NCI-H82 (cell line): ENCODE measurements at places on chromosomes 13 and 19.

DNA sequence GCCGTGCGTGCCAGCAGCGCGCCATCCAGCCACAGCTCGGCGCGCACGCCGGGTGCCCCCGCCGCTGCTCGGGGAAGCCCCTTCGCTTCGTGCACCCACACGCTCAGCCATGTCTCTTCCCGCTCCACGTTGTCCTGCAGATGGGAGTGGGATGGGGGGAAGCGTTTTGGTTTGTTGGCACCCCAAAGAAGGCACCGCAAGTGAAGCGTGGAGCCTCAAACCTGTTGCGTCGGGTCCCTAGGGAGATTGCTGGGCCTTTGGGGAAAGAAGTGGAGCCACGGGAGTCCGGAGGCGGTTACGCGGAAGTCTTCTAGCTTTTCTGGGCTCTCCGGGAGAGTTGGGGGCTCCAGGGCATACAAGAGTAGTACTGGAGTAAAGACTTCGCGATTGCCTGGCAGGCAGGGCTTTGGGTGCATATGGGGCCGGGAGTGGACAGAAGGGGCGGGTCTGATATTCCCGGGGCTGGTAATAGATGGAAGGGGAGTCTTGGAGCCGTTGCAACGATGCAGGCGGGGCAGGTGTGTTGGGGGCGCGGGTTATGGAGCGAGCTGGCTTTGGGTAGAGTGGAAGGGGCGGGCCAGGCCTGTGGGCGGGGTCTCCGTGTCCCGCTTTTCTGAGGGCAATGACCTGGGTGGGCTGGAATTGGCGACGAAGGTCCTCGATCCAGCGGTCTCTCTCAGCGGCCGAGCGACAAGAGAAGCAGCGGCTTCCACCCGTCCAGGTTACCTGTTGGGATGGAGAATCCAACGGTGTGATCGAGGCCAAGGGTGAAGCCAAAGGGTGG is 6.5 kb downstream of the RASAL3 start:
- no peak for DNase-seq

DNA sequence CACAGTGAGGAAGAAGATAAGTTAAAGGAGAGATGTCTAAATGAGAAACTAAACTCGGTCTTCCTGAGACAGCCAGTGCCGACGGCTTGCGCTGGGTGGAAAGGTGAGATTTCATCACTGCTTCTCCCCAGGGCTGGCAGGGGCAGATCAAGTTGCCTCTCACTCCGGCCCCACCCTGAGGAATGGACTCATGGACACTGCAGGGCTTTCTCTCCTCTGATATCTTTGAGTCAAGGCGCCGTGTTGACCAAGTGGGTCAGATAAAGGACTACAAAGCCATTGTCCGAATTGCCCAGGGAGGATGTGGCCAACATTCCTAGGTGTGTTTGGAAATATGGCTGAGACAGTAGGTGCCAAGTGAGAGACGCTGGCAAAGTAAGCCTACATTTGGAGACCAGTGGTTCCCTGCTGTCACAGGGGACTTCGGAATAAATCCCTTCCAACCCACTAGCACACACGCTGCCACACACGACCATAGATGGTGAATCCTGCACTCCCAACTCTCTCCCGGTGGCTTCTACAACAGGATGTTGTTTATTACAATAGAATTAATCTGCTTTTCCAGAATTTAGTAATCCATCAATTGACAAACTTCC is 156.5 kb upstream of the TSC22D1 start:
- DNase-seq: no peak

DNA sequence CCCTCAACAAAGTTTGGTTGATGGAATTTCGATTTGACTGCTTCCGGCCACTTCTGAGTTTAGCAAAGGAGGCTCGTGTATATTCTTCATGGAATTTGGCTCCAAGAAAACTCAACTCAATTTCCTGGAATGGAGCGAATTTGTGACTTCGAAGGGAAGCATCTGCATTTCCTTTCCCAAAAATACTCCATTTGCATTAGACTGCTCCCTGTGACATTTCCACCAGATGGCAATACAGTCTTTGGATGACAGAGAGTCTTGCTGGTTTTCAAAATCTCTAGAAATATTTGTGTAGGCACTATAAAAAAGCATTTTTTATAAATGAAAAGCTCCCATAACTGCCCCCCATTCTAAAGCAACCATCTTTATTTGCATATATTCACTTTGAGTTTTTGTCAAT is 4.1 kb downstream of the C1QTNF9 start:
- DNase-seq: no peak

DNA sequence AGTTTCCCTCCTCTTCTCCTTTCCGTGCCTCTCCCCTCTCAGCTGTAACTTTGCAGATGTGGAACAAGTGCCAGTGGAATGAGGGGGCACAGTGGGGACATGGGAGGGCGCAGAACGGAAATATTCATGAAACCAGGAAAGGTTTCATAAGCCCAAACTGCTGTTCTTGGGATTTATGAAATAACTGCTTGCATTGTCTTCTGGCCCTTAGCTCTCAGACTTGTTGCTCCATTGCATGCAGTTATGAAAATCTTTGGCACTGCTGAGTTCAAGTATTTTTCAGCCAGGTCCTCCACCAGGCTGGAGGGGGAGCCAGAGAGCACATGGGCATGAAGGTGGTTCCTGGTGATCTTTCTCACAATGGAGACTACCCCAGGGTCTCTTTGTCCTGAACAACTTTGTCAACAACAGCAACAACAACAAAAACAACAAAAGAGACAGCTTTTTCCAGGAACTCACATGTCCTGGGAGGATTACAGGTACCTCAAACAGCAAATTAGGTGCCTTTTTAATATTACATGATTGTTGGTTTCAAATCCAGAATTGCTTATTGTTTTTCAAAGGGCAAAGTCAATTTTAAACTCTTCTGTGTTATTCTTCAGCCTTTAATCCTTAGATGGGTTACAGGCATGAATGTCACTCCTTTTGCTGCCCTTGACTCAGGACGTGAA is 1.5 kb downstream of the RGCC start:
- DNase-seq: peak; percentile 62

DNA sequence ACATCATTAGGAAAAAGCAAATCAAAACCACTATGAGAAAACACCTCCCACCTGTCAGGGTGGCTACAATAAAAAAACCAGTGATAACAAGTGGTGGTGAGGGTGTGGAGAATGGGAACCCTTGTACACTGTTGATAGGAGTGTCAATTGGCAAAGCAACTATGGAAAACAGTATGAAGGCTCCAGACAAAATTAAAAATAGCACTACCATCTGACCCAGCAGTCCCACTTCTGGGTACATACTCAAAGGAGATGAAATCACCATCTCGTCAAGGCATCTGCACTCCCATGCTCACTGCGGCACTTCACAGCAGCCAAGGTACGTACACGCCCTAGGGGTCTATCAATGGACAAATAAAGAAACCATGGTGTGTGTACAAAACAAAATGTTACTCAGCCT is 715.1 kb downstream of the UQCRFS1 start:
- DNase-seq: no peak

DNA sequence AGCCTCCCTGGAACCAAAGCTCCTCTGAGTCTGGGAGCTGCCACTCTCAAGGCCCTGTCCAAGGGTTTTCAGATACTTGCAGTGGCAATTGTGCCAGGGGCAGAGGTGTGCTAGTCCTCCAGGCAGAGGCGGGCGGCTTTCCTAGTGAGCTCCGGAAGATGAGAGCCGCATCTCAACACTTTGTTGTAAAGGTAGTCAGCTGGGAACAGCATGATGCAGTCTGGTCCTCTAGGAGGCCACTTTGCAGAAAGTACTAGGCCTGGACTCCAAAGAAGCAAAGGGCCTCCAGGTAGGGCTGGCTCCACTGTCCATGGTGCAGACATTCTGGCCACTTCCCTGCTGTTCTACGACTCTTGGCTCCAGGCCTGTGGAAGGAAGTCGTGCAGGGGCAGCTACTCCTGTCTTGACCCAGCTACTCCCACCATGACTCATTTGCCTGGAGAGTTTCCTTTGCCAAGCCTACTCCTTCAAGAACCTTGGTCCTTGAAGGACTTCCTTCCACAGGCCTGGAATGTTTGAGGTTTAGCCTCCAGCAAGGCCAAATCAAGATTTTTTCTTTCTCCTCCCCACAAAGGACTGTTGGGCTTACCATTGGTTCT is 9.9 kb upstream of the ZNF536 start:
- no peak for DNase-seq

- peak; percentile 30 for DNase-seq
Observed at GRCh38 chr13:113044391-113045114, 61.0 kb upstream of the F7 start.

GRCh38 chr19:7471696-7472615 is 16.9 kb downstream of the PEX11G start:
- no peak for DNase-seq

DNA sequence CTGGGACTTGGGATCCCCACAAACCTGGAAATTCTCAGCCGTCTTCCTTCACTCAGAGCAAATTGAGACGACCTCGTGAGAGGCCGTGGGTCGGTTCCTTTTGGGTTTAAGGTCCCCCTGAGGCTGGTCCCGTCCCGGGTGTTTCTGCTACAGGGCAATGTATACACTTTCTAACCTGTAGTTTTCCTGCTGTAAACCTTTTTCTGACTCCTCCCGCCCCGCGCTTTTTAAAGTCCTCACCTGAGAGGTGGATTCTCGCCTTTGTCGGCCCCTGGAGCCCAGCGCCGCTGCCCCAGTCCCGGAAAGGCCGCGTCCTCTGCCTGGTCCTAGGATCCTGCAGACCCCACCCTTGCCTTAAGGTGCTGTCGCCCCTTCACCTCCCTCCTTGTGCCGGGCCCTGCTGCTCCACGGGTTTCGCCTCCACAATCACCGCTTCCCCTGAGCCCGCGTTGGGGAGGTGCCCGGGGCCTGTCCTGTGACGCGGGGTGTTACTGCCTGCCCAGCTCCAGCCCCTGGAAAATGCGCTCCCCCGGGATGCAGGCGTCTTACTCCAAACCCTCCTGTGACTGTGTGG is 391 bp downstream of the ZNF761 start:
- DNase-seq: peak; percentile 31

DNA sequence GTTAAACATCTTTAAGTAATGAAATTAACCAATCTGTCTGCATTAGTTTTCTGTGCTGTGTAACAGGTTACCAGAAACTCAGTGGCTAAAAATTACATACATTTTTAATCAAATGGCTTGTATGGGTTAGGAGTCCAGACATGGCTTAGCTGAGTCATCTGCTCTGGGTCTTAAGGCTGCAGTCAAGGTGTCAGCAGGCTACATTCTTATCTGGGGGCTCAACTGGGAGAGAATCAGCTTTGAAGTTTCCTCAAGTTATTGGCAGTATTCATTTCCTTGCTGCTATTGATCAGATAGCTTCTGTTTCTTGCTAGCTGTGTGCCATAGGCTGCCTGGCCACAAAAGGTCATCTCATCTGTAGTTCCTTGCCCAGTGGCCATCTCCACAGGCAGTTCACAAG is 1163.0 kb downstream of the DIAPH3 start:
- peak; percentile 27 for DNase-seq

- peak; percentile 50 for DNase-seq
Observed at GRCh38 chr13:29884671-29885430, 34.4 kb upstream of the UBL3 start.

GRCh38 chr13:80572308-80572922 is 231.5 kb upstream of the SPRY2 start:
- no peak for DNase-seq

GRCh38 chr13:89628567-89628966 is 1718.9 kb upstream of the MIR17HG start:
- peak; percentile 31 for DNase-seq

DNA sequence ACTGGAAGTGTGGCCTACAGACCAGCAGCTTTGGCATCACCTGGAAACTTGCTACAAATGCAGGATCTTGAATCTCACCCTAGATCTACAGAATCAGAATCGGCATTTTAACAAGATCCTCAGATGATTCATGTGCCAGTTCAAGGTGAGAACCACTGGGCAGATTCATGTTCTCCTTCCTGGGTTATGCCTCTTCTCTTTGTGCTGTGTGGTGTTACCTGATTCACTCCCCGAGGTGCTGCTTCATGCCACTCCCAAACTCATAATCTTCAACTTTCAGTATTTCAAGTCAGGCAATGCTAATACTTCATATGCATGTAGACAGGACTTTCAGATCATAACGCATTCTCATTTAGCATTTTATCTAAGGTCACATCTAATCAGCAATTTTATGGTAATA is 427.7 kb downstream of the FOXO1 start:
- DNase-seq: no peak
